ENCODE measurements at places on chromosomes 6 and 20.

GRCh38 chr20:64224351-64225170 lies 31.0 kb upstream of the PCMTD2 start:
- no peak for DNase-seq

- no peak for DNase-seq
These were observed 17.3 kb upstream of the CNR1 start for GRCh38 chr6:88183471-88183870.

DNA sequence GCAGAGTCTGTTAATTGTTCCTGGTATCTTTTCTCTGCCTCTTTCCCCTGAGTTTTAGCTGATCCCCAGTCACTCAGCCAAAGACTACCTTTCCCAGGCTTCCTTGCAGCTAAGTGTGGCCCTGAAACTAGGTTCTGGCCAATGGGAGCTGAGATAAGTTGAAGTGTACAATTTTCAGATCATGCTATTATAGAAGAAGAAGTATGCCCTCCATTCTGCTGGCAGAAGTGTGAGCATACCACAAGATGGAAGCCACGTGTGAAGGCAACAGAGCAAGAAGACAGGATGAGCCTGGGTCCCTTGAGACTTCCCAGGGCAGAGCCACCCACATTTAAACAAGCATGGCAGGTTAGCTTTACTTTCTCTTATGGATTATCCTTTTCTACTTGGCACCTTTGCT lies 273.2 kb downstream of the HIVEP2 start:
- no peak for DNase-seq

DNA sequence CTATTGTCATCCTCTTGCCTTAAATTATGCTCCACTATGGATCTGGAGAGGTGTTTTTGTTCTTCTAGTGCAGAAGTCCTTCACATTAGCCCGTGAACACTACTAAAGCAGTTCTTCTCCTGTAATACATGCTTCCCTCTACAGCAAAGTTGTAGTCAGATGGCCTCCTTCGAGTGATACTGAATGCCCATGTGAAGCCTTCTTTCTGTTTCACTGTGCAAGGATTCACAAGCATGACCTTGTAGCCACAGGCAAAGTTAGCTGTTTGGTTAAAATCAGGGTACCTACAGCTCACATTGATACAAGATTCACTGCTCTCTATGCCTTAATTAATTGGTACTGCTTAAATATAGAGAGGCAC lies 47.6 kb downstream of the ARHGAP18 start:
- DNase-seq = no peak

- no peak for DNase-seq
These were observed 38.7 kb downstream of the SLC35D3 start for GRCh38 chr6:136960781-136961180.
